ENCODE measurements at places on chromosomes 11 and 22. TPM values are rescaled to one million over a fixed set of nuclear protein-coding genes. Genes with fewer than 3 reads are reported as not detected.

- no peak for DNase-seq
Observed at GRCh38 chr11:121930004-121930965, 185.7 kb downstream of the BLID start.

DNA sequence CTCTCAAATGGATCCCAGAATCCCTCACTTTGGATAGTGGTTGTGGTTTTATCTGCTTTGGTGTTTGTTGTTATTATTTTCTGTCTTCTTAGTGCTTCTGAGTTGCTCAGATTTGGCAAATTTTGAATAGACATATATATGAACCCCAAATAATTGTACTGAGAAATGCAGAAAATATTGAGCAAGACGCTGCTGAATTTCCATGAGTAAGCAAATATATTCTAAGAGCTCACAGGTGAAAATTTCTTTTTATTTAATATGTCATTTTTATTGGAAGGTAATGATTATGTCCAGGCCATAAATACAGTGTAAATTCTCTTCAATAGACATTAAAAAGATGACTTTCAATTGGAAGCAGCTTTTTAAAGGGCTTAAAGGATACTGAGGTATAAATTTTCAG is 152.1 kb downstream of the FAT3 start:
- no peak for DNase-seq

DNA sequence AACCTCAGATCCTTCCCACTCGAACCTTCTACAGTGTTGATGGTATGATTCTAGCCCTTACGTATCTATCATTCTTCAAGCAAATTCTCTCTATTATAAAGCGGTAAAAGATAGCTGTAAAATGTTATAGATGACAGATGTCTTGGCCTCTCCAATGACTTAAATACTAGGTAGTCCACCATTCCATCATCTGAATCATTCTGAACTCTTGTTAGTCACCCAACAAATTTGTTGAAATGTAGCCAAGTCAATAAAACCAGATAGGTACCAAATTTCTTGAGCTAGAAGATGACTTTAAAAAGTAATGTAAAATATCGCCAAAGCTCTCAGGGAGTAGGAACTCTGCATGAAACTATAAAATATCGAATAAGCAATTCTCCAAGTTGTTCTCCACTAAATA is 32.6 kb upstream of the PICALM start:
- DNase-seq = peak; percentile 83

H19 gene
- 59.4 TPM for total RNA-seq

CCDC82 gene
- 10.2 TPM for total RNA-seq

Measured in bronchial epithelial cell (primary cell).